ENCODE measurements at places on chromosomes 16 and 17.
A peak's percentile ranks its signal among the peaks of the same experiment; 100 is the strongest.

GRCh38 chr17:32720671-32721070 is 156.3 kb downstream of the MYO1D start:
- no peak for DNase-seq

- no peak for DNase-seq
Measured at GRCh38 chr16:27149986-27150385, 53.3 kb upstream of the KDM8 start.

- DNase-seq = no peak
Measured at GRCh38 chr16:68284847-68285246, 20.5 kb downstream of the SLC7A6 start.

GRCh38 chr17:65664266-65664665 is 102.8 kb upstream of the AXIN2 start:
- DNase-seq = no peak

DNA sequence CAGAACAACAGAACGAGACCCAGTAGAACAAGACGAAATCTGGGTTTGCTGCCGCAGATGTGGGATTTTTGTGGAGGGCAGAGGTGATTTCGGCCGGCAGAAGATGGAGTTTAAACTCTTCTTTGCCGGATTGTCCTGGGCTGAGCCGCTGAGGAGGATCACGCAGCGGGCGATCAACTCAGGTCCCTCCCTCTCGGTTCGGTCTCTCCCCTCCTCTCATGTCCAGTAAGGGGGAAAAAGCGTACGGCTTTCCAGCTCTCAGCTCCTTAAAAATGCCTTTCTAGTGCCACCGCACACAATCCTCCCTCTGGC is 2.5 kb downstream of the PHF12 start:
- DNase-seq = no peak

- peak; percentile 84 for DNase-seq
Measured at GRCh38 chr17:71633391-71633849, 487.4 kb upstream of the SOX9 start.

- no peak for DNase-seq
Measured at GRCh38 chr17:46151762-46152161, 41.5 kb downstream of the KANSL1 start.

DNA sequence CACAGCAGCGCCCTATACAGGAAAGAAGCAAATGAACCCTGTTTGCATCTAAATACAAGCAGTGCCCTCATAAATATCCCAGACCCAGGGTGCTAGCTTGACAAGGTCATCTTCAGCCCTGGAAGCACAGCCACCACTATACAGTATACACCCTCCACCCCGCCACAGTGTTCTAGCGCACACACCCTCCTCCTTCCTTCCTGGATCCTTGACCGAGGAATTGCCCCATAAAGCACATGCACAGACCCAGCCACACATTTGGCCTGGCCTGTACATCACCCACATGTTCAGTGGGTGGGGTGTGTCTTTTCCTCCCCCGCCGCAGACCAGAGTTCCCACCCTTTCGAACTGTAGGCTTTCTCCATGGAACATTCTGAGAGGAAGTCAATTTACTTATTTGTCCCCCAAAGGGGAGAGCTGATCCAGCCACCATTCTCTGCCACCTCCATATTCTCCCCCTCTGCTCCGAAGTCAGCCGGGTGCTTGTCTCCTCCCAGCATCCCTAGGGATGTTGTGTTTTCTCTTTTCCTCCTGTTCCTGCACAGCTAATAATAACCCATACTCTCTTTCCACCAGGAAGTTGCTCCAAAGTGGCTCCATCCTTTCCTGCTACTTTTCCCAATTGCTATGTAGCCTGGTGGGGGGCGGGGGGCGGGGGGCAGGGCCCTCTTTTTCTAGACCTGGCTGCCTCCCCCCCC is 6.6 kb downstream of the ABI3 start:
- no peak for DNase-seq

DNA sequence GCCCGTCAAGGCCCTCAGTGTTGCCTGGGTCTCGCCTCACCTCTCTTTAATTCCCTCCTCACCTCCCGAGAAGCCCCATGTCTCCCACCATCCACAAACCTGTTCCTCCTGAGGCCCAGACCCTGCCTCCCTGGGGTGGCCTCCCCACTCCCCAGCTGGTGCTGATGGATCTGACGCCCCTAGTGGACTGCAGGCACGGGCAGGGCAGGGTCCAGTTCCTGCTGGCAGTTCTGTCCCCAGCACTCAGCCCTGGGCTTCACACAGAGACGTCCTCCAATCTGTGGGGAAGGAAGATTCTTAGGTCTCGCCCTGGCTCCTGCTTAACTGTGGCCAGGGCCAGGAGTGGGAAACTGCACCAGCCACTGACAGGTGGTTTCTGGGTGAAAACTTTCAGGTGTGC is 108.8 kb downstream of the AMFR start:
- no peak for DNase-seq

- no peak for DNase-seq
Measured at GRCh38 chr16:11621920-11622651, 35.4 kb upstream of the LITAF start.
